Lung (tissue), 17 donors: ENCODE measurements at places on chromosomes 6 and 20.

DNA sequence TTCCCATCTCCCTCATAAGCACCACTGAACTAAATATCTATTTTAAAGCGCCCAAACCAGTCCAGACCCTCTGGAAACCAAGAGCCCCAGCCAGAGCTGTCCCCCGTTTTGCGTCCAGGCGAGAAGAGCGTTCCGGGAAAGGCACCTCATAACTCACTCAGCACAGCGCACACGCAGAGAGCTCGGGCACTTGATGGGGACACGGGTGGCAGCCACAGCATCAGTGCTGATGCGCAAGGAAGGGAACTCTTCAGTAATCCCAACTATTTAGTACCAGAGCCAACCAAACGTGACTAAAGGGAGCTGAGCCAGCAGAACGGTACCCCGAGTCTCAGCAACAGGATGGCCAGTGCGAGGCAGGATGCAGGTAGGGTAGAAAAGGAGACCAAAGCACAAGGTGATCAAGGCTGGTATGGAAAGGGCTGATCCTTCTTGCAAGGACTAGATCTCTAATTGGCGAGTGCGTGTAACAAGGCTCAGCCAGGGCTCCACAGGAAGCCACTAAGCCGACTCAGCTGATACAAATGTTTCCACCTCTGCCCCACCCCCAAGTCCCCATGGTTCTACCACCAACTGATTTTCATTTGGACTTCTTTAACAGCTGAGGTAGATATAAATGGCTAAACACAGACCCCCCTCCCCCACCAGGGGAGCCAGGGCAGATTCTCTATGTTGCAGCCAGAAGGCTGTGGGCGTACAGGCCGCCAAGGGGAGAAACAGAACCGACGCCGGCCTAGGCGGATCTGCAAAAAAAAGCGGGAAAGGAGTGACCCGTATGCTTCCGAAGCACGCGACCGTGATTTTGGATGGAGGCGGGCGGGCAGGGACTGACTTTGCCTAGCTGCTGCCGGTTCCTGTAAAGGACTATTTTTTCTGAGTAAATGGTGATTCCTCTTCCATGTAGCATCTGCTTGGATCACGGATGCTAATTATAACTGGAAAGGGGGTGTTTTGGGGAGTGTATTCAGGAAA is 183.5 kb upstream of the COL21A1 start:
- no peak for DNase-seq

DNA sequence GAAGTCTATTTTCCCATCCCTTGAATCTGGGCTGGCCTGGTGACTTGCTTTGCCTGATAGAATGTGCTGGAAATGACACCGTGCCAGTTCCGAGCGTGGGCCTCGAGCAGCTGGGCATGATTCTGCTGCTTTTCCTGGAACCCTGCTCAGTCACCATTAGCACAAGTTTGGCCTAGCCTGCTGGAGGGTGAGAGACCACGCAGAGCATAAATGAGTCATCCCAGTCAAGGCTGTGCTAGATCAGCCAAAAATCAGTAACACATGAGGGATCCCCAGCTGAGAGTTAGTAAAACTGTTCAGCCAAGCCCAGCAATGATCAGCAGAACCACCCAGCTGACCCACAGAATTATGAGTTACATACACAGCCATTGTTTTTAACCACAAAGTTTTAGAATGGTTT is 74.8 kb upstream of the TOP1 start:
- no peak for DNase-seq

- DNase-seq, result no peak
Measured at GRCh38 chr6:96853083-96853482, 15.8 kb upstream of the GPR63 start.

DNA sequence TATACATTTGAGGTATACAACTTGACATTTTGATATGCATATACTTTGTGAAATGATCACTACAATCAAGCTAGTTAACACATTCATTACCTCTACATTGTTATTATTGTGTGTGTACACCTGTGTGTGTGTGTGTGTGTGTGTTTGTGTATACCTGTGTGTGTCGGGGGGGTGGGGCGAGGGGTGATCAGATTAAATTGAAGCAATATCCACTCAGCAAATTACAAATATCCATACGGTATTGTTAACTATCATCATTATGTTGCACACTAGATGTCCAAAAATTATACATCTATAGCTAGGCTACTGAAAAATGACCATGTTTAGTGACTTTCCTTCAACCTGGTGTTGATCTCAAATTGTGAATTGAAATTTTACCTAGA is 1.8 kb downstream of the RHAG start:
- no peak for DNase-seq

- DNase-seq, result peak; percentile 45
Measured at GRCh38 chr6:133837801-133838349, 51.0 kb upstream of the TCF21 start.

- DNase-seq, result no peak
Measured at GRCh38 chr6:20058912-20059311, 153.4 kb downstream of the MBOAT1 start.

DNA sequence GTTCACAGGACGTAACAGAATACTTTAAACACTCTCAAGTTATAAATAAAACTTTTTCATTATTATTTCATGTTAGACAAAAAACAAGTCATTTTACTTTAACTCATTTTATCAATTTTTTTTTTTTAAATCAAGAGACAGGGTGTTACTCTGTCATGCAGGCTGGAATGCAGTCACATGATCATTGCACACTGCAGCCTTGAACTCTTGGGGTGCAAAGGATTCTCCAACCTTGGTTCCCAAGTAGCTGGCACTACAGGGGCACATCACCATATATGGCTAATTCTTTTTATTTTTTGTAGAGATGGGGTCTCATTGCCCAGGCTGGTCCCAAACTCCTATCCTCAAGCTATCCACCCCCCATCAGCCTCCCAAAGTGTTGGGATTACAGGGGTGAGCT is 14.2 kb downstream of the PLN start:
- no peak for DNase-seq

- DNase-seq, result no peak
Measured at GRCh38 chr6:139666284-139666683, 291.8 kb upstream of the CITED2 start.

- peak; percentile 6 for DNase-seq
Measured at GRCh38 chr6:87623248-87623647, 33.3 kb downstream of the ORC3 start.

DNA sequence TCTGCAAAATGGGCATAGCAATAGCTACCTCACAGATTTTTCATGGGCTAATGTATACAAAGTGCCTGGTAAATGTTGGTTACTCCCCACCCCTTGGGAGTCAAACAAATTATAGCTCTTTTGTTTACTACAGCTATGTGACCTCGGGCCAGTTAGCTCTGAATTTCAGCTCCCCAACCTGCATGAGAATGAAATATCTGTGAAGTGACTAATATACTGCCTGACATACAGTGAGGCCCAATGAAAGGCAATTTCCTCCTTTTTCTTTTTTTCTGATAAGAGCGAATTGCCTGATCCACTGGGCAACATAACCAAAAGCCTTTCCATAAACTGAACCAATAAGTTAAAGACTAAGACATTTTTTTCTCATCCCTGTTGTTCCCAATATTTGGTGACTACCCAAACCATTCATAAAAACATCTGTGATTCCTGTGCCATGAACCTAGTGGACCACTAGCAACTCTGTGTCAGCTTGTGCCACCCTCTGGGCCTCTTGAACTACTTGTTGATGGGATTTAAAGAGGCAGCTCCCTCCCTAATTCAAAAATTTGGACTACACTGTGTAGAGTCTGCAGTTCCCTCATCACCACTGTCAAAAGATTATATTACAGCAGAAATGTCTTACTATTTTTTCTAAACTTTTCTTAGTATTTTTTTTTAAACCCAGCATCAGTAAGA is 91.9 kb upstream of the TMEM30A start:
- DNase-seq, result peak; percentile 37

- no peak for DNase-seq
Measured at GRCh38 chr6:849075-849506, 156.2 kb upstream of the EXOC2 start.

DNA sequence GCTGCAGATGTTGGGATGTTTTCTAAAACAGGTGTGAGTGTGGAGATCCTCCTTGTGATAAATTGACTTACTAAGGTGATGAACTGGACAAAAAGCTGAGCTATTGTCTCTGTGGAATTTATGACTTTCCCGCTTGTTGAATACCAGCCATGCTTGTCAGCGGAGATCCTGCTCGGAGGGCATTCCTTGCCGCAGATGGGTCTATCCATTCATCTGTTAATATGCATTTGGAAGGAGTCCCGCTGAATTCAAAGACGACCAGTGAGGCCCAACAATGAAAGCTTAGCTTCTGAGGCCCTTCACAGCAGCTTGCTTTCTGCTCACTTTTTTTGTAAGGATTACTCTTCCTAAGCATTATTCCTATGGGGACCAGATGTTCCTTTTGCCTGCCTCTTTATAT is 124.9 kb downstream of the TIAM2 start:
- DNase-seq, result no peak

GRCh38 chr6:16129623-16130401 is 926 bp downstream of the MYLIP start:
- DNase-seq, result no peak
